ENCODE measurements at places on chromosomes 2 and 18.

DNA sequence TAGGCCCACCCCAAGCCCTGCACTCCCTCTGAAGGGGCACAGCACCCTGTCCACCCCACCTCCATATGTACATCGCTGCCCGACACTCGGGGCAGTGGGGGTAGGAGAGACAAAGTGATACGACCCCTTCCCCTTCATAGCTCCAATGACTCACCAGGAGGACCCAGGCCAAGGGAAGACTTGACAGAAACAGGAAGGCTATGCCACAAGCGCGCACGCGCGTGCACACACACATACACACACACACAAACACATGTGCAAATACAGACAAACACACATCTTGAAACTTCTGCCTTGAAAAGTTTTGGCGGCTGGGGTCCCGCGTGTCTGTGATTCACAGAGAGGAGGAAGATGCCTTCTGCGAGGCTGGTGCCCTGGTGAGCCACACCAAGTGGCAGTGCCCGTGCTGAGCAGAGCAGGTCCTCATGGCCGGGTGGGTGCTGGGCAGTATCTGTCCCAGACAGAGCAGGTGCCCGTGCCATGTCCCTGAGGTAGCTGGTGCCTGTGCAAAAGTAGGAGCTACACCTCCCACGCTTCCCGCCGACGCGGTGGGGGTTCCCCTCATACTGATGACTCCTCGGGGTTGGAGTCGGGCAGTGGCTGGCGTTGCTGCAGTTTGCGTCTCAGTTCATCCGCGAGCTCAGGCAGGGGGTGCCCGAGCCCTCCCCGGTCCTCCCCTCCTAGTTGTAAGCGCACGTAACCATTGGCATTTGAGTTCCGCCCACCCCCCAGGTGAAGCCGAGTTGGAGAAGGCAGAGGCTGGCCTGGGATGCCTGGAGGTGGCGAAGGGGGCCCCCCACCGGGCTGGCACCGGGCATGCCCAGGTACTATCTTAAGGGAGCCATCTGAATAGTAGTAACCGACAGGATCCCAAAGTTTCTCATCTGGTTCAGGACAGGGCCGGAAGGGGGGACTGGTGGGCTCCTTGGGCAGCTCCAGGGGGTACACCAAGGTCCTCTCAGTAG, 2.5 kb upstream of the ANKRD39 start:
- no peak for DNase-seq

GRCh38 chr2:240245706-240246105, 105.2 kb upstream of the OTOS start:
- no peak for DNase-seq

- no peak for DNase-seq
These were observed 2.0 kb downstream of the IDH1 start for GRCh38 chr2:208252716-208253492.

DNA sequence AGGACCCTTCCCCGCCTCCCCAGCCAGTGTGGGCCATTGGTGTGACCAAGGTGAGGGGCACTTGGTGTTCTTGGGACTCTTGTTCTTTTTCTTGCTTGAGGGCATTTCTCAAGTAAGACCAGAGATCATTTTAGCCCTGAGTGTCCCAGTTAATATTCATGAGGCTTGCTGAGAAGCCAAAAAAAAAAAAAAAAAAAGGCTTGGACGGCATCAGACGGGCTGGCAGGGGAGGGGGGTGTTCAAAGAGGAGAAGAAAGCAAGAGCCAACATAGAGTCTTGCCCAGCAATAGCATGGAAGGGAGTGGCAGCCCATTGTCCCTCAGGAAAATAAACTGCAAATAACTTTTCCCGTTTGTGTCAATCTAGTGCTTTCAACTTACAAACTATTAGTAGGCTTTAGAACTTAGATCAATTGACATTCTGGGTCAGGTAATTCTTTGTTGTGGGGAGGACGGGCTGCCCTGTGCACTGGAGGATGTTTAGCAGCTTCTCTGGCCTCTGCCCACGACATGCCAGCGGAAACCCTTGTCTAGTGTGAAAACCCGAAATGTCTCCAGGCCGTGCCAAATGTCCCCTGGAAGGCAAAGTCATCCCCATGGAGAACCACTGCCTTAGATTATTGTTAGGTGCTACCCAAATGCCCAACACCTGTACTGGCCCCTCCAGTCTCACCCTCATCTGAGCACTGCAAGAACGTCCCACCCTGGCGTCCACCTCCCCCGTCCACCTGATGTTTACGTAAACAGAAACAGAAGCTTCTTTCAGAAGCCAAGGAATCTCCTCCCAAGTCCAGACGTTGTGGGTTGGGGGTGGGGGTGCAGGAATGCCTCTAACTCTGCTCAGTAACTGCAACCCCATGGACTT, 163.4 kb downstream of the BCL2 start:
- DNase-seq, result no peak

- DNase-seq, result no peak
These were observed 157.6 kb upstream of the NRP2 start for GRCh38 chr2:205524656-205525055.

- DNase-seq, result no peak
These were observed 305.9 kb upstream of the TMEFF2 start for GRCh38 chr2:192500550-192501200.

DNA sequence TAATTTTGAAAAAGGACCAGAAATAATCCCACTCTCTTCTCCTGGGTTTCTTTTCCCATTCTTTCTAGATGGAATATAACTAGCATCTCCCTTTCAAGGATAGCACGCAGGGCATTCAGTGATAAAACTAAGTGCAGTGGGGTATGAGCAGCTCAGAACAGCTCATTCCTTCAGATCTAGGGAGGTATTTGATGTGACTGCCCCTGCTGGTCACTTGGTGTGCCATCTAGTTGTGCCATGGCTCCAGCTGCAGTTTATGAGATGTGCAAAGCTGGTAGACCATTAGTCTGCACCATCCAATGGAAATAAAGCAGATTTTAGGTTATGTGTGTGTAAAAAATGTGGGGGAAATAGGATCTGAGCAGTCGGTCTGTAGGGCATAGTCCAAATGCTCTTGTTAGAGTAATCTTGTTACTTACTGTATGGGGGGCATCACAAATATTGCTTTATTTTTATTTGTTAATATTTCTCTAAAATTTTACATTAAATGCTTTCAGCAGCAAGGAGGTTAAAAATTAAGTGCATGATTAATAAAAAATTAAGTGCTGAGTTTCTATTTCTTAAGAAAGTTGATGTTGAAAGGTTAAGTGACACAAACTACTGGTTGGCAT, 38.9 kb downstream of the CTAGE1 start:
- no peak for DNase-seq

DNA sequence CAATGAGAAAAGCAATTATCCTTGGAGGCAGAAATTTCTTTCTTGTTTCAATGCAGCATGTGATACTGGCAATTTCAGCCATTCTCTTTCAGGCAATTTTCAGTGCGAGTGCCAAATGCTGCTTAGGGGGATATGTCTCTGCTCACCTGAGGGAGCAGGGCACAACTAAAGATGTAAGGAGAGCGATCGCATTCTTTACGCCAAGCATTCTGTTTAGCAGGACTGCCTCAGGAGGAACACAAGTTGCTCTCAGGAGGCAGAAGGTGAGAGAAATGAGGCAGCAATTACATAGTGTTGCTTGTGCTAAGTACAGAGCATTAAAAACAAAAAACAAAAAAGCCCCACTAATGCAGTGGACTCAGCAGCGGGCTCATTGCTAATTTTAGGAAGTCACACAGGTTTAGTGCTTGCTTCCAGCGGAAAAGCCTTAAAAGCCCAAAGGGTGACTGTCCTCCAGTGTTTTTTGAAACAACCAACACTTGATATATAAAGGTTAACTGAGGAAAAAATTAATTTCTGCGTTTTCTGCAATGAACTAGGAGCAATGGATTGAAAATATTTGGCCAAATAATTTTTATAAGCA, 116.9 kb downstream of the METTL8 start:
- DNase-seq, result no peak

DNA sequence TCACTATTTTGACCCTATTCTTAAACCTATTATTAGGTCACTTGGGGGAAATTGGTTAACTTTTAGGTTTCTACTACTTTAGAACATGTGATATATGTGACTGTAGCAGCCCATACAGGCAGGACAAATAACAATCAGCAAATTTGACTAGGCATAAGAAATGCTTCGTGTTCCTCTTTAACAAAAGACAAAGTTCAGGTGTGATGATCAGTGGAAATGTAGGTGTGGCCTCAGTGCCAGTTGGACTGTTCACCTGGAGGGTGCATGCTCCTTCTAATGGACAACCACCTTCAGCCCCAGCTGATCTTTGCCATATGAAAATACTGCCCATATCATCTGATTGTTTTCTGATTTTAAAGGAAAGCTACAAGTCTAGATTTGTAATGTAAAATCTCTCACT, 6.4 kb downstream of the PDK1 start:
- no peak for DNase-seq

DNA sequence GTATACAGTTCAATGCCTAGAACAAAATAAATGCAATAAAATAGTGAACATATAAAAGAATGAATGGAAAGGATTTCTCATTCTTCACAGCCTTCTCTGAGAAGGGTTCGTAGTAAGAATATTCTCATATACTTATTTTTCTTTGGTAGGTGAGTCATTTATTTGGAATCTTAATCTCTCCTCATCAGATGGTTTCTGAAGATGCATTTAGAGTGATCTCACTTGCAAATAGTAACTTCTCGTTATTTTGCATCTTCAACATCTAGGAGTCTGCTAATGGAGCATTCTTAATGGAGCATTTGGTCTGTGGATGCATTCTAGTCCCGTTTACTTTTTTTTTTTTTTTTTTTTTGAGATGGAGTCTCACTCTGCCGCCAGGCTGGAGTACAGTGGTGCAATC, 3.9 kb downstream of the UBXN4 start:
- DNase-seq, result no peak

- no peak for DNase-seq
These were observed 271.8 kb upstream of the FANCL start for GRCh38 chr2:58512878-58513277.

- no peak for DNase-seq
These were observed 4.9 kb upstream of the DNAH7 start for GRCh38 chr2:196073521-196073920.

DNA sequence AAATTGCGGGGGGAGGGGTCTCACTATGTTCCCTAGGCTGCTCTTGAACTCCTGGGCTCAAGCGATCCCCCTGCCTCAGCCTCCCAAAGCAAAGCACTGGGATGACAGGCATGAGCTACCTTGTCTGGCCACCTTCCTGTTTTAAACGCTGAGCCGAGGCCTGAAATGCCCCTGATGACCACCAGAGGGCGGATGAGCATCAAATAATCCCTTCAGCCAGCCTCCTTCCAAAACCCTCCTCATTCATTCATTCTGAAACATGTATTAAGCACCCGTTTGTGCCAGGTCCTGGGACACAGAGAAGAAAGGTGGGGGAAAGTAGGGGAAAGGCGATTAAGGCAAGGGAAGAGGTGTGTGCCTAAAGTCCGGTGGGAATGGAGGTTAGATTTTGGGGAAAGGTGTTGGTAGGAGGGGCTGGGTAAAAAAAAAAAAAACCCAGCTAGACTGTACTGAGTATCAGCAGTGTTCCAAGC, 30.7 kb upstream of the PTMA start:
- peak; percentile 77 for DNase-seq

GRCh38 chr2:65076345-65076710, 20.1 kb downstream of the CEP68 start:
- no peak for DNase-seq

DNA sequence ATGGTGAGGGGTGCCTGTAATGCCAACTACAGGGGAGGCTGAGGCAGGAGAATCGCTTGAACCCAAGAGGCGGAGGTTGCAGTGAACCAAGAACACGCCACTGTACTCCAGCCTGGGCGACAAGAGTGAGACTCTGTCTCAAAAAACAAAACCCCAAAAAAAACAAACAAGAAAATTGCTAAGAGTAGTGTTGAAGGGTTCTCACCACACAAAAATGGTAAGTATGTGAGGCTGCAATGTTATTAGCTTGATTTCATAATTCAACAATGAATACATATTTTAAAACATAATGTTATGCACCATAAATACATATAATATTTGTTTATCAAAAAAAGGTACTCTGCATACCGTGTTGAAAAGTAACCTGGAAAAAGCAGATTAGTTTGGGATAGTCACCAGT, 45.8 kb downstream of the PSMG2 start:
- DNase-seq, result no peak

DNA sequence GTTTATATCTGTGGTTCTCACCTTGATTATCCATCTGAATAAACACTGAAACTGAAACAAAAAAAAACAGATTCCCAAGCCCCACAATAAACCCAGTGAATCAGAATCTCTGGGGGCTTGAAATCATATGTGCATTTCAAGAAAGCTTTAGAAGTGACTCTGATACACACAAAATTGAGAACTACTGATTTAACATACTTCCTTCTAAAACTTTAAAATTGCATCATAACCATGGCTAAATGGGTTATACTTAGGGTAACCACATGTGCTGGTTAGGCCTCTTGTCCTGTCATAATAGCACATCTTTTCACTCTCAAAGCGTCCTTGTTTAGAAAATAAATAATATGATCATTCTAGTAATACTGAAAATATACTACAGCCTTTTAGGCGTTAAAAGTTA, 100.9 kb downstream of the ATAD2B start:
- no peak for DNase-seq

DNA sequence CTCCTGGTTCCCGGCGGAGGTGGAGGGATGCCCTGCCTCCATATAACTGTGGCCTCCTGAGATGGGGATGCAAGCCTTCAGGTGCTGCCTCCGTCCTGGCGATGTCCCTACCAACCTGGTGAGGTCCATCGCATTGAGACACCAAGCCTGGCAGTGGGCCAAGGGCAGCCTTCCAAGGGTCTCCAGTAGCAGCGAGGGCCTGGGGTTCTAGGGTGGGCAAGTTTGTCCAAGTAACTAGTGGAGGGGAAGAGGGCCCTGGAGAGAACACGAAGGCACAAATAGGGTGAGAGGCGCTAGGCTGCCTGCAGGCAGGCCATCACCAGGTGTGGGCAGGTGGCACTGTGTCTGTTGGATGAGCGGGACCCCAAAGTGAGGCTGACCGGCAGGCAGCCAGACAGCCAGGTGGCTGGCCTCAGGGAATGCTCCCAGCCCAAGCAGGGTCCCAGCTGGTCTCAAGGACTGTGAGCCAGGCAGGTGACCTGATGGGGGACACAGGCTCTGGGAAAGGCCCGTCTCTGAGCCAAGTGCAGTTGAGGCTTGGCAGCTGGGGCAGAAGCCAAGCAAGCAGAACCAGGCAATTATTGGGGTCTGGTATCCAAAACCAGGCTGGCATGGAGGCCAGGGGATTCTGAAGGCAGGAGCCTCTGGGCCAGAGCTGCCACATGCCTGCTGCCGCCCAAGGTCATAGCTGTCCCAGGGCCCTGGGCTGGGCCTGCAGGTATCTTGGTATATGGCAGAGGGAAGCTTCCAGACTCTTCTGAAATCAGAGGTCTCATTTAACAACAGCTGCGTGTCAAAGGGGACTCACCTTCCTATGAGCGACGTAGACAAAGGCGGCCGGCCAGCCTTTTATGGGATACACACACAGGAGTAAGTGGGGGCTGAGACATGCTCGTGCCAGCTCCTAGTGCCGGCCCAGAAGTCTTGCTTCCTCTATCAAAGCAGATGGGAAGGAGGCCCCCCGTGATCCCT, 23.4 kb downstream of the RAMP1 start:
- DNase-seq, result no peak

GRCh38 chr2:158743466-158743865, 51.7 kb upstream of the DAPL1 start:
- no peak for DNase-seq

Measured in KG1 (cell line).